ENCODE measurements at places on chromosomes 5 and 9. TPM values are rescaled to one million over a fixed set of nuclear protein-coding genes. Genes with fewer than 3 reads are reported as not detected.

MYORG gene
- 0.89 TPM for total RNA-seq

KCNIP1 gene
- total RNA-seq, result not detected

SLC45A2 gene
- total RNA-seq, result not detected

ZNF354B gene
- total RNA-seq, result 10.1 TPM

FGF18 gene
- total RNA-seq, result 0.05 TPM

C5orf52 gene
- total RNA-seq, result not detected

CXCL14 gene
- 0.97 TPM for total RNA-seq

DND1 gene
- 0.30 TPM for total RNA-seq

TXNDC8 gene
- total RNA-seq, result not detected

PTGES gene
- total RNA-seq, result 162 TPM

ORM1 gene
- total RNA-seq, result not detected

PCDHB16 gene
- 0.30 TPM for total RNA-seq

HAVCR1 gene
- total RNA-seq, result not detected

TMOD1 gene
- total RNA-seq, result not detected

LPAR1 gene
- 82.0 TPM for total RNA-seq

KIF12 gene
- total RNA-seq, result not detected

TRIM32 gene
- total RNA-seq, result 27.0 TPM

INSL6 gene
- not detected for total RNA-seq

TEK gene
- total RNA-seq, result 89.3 TPM

FOXI1 gene
- not detected for total RNA-seq

MARCOL gene
- not detected for total RNA-seq

ABCA2 gene
- 46.0 TPM for total RNA-seq

PCDHA1 gene
- 0.09 TPM for total RNA-seq

Data from smooth muscle cell of the umbilical artery (primary cell).